AML-193 (cell line): ENCODE measurements at places on chromosomes 2 and 18.

DNA sequence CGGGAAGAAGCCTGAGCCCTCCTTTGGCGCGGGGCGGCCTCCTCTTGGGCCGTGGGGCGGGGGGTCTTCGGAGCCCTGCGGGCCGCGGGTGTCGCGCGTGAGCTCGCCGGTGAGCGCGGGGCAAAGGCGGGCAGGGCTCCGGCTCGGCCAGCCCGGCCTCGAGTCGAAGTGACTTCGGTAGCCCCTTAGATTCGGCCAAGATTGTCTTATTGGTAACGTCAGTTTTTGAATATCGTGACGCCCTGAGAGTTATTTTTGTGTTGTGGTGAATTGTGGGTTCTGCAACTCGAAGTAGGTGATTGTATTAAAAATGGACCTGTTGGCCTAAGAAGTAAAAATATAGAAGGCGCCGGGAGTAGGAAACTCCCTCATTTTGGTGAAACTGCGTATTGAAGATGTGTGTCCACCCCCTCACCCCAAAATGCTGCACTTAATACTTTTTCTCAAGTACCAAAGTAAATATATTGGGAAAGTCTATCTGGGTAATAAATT, 669 bp downstream of the MARCHF7 start:
- DNase-seq = peak; percentile 16

- DNase-seq = no peak
These were observed 305.9 kb downstream of the HRH4 start for GRCh38 chr18:24766376-24766775.

GRCh38 chr2:216644842-216645635, 11.8 kb downstream of the IGFBP2 start:
- DNase-seq = no peak

DNA sequence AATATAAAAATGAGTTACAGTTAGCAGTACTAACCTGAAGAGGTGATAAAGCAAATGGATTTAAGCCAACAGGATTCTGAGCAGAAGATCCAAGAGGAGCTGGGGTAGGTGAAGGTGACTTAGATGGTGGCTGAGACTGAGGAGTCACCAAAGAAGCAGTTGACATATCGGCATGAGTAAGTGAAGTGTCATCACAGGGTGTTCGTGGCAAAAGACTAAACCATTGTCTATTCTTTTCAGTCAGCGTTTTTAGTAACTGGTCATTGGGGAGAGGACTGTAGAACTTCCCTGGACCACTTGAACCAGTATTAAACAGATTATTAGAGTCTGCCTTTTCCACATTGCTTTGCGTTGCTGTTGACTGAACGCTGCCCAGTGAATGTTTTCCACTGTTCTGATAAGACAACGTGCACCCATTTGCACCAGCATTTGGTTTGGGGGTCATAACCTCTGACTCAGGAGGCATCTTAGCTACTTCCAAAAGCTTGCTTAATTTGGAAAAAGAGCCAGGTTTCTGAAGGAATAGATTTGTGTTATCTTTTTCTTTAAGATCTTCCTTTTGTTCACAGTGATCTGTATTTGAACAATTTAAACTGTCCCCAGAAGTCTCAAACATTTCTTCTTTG, 63.3 kb upstream of the WDSUB1 start:
- no peak for DNase-seq
